Caki2 (cell line): ENCODE measurements at places on chromosomes 6 and 20.

GRCh38 chr6:106899697-106900096 lies 74.8 kb downstream of the CD24 start:
- no peak for DNase-seq

GRCh38 chr6:84027340-84028181 lies 6.0 kb upstream of the MRAP2 start:
- DNase-seq: peak; percentile 72

DNA sequence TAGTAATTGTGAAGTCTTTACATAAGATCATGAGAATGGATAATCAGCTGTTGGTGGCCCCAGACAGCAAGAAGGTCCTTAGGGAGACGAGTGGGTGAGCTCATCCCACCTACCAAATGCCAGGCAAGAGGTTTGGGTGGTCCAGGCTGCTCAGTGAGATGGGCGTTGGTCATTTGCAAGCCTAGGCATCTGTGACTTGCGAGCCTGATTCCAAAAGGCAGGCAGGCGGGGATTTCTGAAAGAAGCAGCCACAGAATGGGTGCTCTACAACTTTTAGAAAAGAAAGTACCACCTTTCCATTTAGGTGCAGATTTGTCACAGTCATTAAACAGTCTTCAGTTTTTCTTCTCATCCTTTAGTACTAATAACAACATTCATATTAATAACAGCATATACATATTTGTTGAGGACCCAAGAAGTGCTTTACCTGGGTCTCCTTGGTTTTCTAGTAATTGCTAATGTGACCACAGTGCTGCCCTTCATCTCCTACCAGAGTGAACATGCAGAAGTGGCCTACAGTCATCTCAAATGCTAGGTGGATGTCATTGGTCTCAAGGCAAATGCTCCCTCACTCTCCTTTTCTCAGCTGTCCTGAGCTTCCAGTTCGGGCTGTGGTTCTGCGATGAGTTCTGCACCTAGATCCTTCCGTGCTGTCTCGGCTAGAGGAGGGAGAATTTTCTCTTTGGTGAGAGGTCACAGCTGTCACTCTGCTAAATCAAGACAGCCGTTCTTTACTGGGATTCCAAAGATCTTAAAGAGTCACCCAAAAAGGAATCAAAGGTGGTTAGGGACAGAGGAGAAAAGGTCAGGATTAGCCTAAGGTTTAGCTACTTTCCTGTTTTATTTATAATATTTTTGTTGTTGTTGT lies 2.7 kb downstream of the WRNIP1 start:
- DNase-seq: no peak

- DNase-seq: no peak
Measured at GRCh38 chr6:163786995-163787671, 372.6 kb downstream of the QKI start.

DNA sequence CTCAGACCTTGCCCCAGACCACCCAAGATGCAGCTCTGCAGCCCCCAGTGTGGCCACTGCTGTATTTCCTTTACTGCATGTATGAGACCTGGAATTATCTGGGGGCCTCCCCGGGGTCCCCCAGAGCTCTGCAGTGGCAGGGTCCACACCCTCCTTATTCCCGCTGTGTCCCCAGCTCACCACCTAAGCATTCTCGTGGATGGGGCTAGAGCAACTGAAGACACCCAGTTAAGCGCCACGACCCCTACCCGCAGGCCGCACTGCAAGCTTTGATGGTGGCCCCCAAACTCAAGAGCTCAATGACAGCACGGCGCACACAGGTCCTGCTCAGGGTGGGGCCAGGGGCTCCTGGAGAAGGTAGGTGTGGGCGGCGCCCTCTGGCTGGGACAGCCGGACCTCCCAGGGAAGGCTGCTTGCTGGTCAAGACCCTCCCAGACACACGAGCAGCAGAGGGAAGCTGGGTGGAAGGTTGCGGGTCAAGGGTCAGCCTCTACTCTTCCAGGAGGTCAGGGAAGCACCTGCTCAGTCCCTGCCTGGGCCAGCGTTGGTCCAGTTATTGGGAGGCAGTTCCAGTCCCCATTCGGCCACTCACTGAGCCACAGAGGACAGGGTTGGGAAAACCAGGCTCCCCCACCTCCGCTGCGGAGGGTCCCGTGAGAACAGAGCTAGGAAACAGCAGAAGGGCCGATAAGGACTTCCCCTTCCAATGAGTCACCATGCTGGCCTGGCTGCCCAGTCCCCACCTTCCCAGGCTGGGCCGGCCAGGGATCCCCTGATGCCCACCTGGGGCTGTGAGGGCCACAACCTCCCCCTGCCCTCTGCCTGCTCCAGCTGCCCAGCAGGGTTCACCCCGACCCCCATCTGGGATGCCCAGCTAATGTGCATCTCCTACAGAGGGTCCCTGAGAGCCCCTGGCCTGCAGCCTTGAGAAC lies 2.9 kb downstream of the LAMA5 start:
- peak; percentile 49 for DNase-seq

GRCh38 chr6:169997187-169997929 lies 245.9 kb downstream of the ERMARD start:
- DNase-seq: no peak

GRCh38 chr6:129795261-129795660 lies 65.9 kb downstream of the TMEM244 start:
- no peak for DNase-seq

- DNase-seq: no peak
Measured at GRCh38 chr20:32204205-32205109, 3.1 kb downstream of the PLAGL2 start.

GRCh38 chr6:163539101-163539762 lies 124.7 kb downstream of the QKI start:
- no peak for DNase-seq

GRCh38 chr20:42093542-42094440 lies 475.6 kb upstream of the CHD6 start:
- DNase-seq: no peak

DNA sequence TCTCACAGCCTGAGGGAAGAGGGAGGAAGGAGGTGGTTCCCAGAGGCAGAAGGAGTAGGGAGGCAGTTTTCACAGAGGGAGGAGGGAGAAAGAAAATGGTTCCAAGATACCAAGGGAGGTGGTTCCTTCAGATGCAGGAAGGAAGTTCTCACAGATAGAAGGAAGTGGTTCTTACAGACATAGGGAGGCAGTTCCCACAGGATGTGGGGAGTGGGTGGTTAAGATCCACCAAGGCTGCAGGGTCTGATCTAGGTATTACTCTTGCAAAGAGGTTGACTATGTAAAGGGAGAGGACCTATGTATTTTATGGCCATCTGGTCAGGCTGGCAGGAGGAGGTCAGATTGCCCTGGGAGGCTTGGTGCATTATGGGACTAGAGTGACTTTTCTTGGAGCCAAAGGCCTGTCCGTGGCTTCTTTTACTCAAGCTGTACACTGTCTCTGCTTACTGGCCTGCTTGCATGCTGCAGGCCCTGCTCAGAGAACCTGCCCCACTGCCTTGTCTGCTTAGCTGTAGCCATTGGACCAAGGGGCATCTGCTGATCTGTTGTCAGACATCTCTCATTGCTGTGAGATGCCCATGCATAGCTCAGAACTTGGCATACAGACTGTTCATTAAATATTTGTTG lies 283.7 kb downstream of the DHX35 start:
- no peak for DNase-seq

DNA sequence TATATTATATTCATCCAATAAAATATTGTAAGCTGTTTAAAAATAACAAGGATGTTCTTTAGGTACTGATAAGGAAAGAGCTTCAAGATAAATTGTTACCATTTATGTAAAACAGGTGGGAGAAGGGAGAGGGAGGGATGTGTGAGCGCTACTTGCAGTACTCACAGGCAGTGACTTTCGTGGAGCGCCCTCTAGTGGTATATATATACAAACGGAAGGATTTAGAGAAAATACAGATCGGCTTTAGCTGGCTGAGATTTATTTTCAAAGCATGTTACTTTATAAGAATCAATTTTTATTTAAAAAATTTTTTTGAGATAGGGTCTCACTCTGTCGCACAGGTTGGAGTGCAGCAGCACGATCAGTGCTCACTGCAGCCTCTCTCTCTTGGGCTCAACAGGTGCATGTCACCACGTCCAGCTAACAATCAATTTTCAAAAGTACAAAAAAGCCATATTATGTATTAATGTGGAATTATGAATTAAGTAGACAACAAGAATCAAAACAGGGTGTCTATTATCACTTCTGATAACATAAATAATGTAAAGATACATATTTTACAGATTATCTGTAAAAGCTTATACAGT lies 3.3 kb upstream of the MOG start:
- DNase-seq: peak; percentile 36

GRCh38 chr20:21096321-21097043 lies 9.7 kb downstream of the LINC00237 start:
- no peak for DNase-seq

GRCh38 chr20:4674672-4675071 lies 47.0 kb upstream of the PRND start:
- no peak for DNase-seq

DNA sequence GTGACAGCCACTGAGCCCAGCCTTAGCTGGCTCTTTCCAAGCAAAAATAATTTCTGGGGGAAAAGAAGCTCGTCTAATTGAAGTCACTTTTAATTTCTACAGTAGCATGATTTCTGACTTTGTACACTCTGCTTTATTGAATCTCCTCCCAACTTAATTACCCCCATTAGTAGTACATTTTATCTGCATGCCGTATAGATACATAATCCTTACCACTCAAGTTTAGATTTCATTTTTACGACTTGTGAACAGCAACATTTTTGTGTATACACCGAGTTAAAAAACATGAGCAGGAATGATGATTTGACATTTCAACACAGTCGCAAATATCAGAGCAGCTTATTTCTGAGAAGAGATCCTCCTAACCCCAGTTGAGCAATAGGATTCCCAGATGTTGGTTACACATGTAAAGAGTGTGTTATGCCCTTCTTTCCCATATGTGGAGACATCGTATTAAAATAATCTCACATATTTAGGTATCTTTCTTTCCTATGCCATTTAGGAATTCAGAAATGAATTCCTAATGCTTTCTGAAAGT lies 127.3 kb upstream of the MTHFD1L start:
- DNase-seq: no peak

GRCh38 chr6:125117818-125118217 lies 35.8 kb upstream of the TPD52L1 start:
- DNase-seq: peak; percentile 59

DNA sequence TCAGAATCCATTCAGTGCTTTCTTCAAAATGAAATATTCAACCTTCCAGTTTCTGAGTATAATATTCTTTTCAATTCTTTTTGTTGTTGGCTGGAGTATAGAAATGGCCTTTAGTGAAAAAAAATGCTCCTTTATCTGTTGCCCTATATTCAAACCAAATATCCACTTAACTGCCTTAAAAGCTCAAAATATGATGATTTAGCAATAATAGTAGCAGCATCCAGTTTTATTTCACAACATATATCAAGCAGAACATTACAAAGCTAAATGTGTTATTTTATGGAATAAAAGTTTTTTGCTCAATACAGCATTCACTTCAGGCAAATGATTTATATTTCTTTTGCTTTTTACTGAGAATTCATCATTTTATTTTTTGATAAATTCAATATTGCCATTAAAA lies 322.4 kb upstream of the EYS start:
- no peak for DNase-seq

DNA sequence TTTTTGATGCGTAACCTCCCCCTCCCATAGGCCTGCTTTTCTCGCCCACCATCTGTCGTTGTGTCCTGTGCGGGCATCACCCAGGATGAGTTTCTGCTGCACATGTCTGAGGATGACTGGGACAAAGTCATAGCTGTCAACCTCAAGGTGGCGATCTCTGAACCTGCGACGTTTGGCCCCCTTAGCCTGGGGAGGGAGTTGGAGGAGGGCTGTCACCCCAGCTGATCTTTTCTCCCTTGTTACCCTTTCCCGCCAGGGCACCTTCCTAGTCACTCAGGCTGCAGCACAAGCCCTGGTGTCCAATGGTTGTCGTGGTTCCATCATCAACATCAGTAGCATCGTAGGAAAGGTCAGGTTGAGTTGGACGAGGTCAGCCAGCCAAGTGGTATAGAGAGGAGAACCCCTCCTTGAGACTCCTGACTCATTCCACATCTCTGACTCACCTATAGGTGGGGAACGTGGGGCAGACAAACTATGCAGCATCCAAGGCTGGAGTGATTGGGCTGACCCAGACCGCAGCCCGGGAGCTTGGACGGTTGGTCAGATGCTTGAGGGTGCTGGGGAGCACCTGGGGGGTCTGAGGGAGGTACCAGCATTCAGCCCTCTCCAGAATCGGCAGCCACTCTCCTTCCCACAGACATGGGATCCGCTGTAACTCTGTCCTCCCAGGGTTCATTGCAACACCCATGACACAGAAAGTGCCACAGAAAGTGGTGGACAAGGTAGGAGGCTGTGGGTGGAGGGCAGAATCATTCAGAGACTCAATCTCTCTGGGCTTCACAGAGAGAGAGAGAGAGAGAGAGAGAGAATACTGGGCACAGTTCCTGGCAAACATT lies 954 bp downstream of the HSD17B8 start:
- peak; percentile 81 for DNase-seq

DNA sequence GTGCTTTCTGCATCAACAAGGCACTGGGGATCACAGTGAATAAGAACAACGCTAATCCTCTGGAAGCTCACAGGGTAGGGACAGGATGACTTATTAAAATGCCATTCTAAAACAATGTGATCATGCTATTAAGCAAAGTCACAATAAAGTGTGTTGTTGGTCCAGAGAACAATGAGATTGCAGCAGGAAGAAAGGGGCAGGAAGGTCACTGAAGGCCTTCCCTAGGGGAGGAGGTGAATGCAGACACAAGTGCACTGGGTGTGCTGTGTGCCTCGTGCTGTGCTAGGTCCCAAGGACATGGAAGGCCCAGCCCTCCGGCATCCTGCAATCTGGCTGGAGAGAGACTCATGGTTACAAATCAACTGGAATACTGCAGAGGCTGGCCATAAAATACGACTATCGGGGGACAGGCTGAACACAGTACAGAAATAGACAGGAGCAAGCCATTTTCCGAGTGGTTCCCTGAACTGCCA lies 55.7 kb downstream of the LYRM4 start:
- no peak for DNase-seq

DNA sequence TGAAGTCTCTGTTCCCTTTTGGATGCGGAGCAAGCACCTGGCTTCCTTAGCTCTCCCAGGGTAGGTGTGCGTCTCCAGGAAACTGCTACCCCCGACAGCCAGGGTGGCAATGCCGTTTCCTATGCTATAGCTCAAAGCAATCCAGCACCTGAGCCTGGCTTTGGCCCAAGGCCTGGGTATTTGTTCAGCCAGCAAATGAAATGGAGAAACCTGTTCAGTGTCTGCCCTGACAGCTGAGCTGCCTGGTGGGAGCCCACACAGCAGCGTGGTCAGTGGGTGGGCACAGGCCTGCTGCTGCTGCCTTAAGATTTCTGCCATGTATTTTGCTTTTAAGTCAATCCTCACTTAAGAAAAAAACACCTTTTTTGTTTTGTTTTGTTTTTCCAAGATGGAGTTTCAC lies 13.7 kb downstream of the SPATA2 start:
- DNase-seq: no peak
